ENCODE measurements at places on chromosomes 1 and 21.

- DNase-seq, result no peak
Observed at GRCh38 chr1:1839311-1839965, 51.4 kb downstream of the GNB1 start.

- DNase-seq, result no peak
Observed at GRCh38 chr1:111202707-111203623, 2.5 kb upstream of the DENND2D start.

DNA sequence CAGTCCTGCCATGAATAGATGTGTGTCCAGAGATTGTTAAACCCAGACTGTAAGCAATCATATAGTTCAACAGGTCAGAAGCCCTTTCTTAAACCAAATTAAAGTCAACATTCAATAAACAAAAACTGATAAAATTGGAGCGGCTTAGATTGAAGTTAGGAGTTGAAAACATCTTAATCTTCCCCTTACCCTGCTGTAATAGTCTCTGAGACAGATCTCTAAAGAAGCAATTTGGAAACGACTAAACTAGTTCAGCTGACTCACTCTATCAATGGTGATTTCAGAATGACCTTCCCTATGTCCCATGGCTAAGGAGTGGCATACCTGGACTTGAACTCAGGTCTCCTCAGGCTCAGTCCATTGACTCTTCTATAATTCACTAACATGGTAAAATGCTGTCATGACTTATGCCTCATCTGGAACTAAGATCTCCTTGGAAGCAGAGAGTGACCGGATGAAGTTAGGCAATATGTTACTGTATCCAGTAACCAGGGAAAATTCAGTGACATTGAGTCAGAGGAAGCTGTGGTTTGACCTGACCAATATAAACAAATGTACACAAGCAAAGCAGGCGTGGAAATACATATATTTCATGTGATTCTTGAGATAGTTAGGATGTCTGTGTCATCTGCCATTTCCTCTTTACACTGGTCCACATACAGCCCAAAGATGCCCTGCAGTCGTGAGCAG lies 30.1 kb downstream of the SGIP1 start:
- no peak for DNase-seq

GRCh38 chr21:43362915-43363314 lies 64.0 kb downstream of the SIK1 start:
- DNase-seq, result no peak

DNA sequence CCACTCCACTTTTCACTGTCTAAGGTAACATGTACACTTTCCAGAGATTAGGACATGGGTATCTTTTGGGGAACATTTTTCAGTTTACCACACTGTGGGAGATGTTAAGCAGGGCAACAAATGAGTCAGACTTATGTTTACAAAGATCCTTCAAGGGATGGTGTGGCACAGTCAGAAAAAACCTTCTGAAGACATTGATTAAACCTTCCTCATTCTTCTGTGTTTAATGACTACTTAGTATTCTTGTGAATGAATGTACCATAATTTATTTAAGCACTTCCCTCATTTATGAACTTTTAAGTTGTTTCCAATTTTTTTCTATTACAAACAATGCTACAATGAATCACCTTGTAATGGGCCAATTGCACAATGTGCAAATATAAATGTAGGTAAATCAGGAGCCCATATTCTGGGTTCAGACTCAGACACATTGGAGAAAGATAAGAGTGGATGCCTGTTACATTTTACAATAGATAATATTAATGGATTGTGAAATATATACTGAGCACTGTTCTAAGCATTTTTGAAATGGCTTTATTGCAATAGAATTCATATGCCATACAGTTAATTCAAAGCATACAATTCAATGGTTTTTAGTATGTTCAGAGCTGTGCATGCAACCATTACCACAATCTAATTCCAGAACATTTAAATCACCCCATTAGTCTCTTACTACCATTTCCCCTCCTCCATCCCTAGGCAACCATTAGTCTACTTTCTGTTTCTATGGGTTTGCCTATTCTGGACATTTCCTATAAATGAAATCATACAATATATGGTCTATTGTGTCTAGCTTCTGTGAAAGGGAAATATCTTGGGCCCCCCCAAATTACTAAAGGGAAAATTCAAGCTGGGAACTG lies 1.9 kb upstream of the SFT2D2 start:
- no peak for DNase-seq

DNA sequence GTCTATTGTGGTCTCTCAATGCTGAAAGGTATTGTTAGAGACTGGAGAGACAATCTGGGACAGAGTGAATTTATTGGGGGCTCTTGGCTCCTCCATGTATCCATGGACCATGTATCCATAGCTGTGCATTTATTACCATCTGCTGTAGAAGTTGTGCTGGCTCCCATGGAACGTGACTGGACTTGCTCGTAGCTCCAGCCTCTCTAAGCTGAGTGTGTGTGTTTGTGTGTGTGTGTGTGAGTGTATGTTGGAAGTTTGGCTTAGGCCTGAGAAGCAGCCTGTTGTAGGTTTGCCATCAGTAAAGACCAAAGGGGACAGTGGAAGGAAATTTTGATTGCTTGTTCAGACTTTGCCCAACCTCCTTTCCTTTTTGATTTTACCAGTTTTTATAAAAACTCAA lies 105.7 kb upstream of the USP24 start:
- no peak for DNase-seq

- DNase-seq, result no peak
Observed at GRCh38 chr1:57468641-57469523, 45.0 kb upstream of the DAB1 start.

DNA sequence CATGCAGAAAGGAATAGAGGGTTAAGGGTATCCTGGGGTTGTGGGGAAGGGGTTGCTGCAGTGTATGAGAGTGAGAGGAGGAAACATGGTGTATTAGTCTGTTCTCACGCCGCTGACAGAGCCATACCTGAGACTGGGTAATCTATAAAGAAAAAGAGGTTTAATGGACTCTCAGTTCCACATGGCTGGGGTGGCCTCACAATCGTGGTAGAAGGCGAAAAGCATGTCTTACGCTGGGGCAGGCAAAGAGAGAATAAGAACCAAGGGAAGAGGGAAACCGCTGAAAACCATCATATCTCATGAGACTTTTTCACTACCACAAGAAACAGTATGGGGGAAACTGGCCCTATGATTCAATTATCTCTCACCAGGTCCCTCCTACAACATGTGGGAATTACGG lies 17.7 kb downstream of the OSBPL9 start:
- no peak for DNase-seq

Measured in memory B cell (primary cell).